Stimulated activated CD8-positive, alpha-beta memory T cell treated with anti-CD3 and anti-CD28 coated beads, Interleukin-7, amount 100 ng/mL, for 1 hour (primary cell): ENCODE measurements at places on chromosomes 13 and 19.

DNA sequence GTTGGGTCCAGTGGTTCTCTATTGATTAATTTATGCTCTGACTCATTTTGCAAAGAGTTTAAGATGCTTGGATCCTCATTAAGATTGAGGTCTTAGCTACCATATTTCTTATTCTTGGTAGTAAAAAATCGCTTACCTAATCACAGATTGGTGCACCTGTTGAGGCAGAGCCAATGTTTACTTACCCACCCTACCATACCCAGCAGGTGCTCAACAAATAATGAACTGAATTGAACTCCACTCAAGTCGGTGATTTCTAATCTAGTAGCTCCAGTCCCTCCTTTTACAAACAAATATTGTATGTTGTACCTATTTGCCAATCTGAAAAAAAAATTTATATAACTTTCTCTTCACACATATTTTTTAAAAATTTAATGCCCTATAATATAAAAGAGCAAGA lies 361.0 kb downstream of the FGF14 start:
- DNase-seq = no peak

GRCh38 chr13:113865427-113865826 lies 1.6 kb upstream of the GAS6 start:
- DNase-seq = no peak

DNA sequence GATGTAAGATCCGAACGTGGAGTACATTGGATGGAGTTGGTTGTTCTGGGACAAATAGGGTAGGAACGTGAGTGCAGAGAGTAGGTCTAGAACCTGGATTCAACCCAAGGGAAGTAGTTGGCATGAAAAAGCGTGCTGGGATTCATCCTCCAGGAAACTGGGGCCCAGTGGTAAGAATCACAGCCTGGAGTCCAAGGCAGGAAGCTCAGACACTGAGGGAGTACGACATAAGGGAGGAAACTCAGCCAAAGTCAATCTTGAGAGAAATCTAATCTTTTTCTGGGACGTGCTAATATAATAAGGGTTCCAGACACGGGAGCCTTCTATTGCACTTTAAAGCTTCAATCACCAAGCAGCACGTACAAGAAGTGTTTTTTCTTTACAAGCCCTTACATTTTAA lies 46.4 kb downstream of the DLEU7 start:
- DNase-seq = no peak

- DNase-seq = no peak
Observed at GRCh38 chr19:40530091-40530901, 46.4 kb upstream of the SHKBP1 start.

DNA sequence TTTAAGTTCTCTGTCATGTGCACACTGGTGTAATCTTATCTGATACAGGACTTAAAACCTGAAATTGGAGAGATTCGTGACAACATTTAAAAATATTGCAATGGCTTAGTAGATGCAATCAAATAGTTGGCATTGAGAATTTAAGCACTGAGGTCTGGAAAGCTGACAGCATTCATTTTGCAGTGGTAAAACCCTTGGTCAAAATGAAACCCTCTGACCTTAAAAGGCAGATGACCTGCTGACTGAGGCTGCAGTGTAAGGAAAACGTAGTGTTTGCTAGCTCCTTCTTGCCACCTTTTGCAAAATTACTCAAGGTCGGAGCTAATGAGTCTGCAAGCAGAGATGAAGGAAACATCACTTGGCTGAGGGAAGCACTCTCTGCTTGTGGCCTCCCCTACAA lies 150.6 kb downstream of the KCTD12 start:
- no peak for DNase-seq

- DNase-seq = no peak
Observed at GRCh38 chr13:113098162-113098732, 7.3 kb upstream of the F7 start.

- no peak for DNase-seq
Observed at GRCh38 chr13:73368608-73369007, 309.8 kb downstream of the KLF5 start.

DNA sequence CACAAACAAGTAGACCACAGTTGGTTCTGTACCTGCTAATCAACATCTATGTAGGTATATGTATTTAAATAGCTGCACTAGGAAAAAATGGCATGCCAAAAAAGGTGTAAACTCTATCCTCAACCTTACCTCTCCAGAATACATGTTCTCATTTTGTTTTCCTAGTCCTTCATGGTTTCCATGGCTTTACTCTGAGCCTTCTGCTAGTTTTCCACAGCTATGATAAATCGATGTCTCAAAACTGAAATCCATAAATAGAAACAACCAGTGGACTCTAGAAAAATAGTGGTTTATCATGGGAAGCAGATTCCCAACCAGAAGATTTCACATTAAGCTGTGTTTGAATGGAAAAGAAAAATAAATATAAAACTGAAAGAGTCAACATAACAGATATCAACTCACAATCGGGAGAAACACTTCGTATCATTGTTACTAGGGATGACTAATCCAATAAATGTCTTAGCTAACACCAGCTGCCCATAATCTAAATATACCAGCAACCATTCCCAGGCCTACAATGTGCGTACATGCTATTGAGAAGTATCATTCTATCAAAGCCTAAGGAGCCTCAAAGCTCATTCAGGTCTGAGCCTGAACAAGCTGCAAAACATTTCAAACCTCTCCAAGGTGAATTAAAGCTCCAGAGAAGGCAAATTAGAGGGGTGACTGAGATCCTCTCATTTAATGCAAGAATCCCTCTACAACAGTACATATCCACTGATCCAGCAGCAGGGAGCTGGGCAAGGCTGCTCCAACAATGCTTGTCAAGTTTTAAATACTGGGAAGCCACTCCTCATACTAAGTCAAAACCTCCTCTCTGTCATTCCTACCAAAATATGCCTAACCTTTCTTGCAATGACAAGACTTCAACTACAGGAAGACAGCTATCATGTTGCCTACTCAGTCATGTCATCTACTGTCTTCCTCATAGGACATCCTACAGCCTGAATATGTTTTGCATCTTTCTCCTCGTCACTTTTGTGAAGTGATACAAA lies 90.2 kb downstream of the KCTD12 start:
- no peak for DNase-seq

DNA sequence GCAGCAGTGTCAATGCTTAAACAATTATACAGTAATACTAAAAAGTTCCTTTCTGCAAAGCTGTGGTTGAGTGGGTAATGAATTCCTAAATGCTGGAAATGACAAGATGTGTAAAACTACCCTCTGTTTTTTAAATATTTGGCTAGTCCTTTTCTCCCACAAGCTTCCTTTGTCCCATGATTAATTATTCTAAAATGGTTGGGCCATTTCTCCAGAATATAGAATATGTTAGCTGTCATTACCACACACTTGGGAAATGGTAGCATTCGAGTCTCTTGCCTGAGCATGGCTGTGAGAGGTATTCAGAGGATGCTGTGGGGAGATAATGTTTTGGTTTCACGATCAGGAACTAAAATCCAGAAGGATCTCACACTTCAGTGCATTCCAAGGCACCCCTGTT lies 1185.8 kb downstream of the UQCRFS1 start:
- no peak for DNase-seq

- no peak for DNase-seq
Observed at GRCh38 chr13:99326012-99326411, 18.8 kb upstream of the GPR183 start.

- peak; percentile 79 for DNase-seq
Observed at GRCh38 chr19:39405958-39406655, 540 bp upstream of the ZFP36 start.

DNA sequence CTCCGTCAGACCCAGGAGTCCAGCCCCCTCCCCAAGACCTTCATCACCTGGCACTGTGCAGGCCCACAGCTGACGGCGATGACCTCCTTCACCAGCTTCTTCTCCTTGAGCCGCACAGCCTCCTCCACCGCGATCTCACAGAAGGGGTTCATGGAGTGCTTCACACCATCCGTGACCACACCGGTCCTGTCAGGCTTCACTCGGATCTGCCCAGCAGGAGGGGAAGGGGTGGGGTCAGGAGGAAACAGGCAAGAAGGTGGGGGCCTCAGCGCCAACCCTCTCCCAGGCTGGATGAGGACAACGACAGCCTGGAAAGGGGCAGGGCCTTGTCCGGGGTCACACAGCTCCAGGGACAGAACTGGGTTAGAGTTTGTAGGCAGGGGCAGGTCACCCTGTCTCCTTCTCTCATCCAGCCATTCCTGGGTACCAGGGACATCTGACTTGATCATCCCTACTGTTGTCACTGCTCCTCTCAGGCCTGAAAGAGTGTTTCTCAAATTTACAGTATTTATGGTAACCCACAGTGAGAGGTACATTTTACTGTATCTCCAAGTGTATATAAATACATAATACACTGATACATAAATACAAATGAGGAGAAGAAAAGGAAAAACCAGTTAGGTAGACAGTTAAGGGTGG lies 12.0 kb downstream of the ETFB start:
- DNase-seq = no peak

- no peak for DNase-seq
Observed at GRCh38 chr19:51398096-51398704, 7.8 kb upstream of the C19orf84 start.

DNA sequence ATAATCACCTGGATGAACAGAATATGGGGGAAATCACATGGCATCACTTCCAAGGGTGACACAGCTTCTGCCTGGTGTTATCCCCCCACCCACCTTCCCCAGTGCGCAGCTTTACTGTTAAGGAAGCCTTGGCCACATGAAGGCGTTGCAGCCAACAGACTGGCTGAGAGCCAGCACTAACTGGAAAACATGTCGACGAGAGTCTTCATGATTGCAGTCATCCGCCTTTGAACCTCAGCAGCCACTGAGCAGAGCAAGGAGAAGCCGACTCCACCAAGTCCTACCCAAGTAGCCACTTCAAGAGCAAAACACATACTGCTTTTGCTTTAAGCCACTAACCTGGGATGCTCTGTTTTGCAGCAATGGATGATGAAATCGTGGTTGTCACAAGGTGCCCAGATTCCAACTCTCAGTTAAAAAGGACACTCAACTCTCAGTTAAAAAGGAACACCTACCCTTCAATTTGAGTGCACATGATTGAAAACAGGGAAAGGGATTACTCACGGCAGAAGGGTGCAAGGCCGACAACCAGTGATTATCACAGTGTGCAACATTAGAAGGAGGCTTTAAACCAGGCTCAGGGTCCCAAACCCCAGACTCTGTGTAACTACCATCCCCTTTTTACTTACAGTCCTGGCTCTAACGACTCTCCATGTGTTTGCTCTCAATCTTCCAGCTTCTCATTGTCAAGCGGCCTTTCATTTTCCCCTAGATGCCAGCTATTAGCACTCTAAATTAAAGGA lies 149.1 kb downstream of the KLF12 start:
- DNase-seq = peak; percentile 30

GRCh38 chr13:36059321-36059720 lies 71.9 kb downstream of the DCLK1 start:
- no peak for DNase-seq

GRCh38 chr13:45799451-45799850 lies 52.1 kb downstream of the SIAH3 start:
- no peak for DNase-seq

GRCh38 chr19:42018503-42019193 lies 24.6 kb upstream of the ATP1A3 start:
- no peak for DNase-seq
